ENCODE measurements at places on chromosomes 3 and 15.

GRCh38 chr3:72065236-72065635 lies 280.3 kb upstream of the PROK2 start:
- DNase-seq = no peak

DNA sequence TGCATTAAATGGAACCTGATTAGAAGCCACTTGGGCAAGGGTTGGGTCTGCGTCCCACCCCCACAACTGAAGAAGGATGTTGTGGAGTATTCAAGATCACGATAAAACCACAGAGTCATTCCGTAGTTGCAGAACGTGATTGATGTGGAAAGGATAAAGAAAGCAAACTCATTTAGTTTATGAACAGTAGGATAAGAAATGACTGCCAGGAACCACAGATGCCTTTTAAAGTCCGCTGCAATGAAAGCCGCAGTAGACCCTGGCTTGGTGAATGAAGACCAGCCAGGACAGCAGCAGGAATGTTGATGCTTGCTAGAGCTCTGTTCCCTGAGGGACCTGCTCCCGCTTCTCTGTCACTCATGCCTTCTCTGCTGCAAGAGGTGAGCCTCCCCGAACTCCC lies 111.5 kb downstream of the GABRG3 start:
- DNase-seq = no peak

DNA sequence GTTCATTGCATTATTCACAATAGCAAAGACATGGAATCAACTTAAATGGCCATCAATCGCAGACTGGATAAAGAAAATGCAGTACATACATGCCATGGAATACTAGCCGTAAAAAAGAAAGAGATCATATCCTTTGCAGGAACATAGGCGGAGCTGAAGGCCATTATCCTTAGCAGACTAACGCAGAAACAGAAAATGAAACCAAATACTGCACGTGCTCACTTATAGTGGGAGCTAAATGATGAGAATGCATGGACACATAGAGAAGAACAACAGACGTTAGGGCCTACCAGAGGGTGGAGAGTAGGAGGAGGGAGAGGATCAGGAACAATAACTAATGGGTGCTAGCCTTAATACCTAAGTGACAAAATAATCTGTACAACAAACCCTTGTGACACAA lies 57.9 kb downstream of the RASA2 start:
- no peak for DNase-seq

DNA sequence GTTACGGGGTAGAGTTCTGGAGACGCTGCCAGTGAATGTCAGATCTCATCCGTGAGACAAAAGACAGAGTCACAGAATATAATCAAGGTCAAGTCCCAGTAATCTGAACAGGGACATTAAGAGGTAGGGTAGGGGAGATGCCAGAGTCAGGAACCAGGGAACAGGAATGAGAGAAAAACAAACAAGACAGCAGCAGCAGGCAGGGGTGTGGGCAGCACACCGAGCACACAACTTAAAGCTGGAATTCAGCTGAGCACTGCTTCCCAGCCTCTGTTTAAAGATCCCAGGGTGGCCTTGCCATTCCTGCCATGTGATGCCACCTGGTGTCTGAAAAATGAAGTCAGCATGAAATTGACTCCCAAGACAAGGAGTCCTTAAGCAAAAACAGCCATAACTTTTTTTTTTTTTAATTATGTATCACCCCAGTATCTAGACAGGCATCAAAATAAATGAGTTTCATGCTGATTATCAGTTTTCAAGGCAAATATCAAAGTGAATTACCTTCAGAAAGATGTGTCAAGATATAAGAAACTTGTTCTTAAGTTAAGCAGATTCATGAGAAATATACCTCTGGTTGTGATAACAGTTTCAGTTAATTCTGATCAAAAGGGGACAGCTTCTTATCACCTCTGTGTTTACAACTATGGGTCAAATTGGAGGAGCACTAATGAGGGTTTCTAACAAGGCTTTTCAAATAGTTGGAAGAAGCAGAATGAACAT lies 203.7 kb downstream of the SLC9A9 start:
- peak; percentile 13 for DNase-seq

GRCh38 chr15:82900511-82901060 lies 51.9 kb downstream of the HOMER2 start:
- DNase-seq = no peak

GRCh38 chr15:64845831-64846595 lies 4.3 kb downstream of the PLEKHO2 start:
- no peak for DNase-seq

- no peak for DNase-seq
These were observed 30.2 kb downstream of the BCL2L10 start for GRCh38 chr15:52082197-52083036.

DNA sequence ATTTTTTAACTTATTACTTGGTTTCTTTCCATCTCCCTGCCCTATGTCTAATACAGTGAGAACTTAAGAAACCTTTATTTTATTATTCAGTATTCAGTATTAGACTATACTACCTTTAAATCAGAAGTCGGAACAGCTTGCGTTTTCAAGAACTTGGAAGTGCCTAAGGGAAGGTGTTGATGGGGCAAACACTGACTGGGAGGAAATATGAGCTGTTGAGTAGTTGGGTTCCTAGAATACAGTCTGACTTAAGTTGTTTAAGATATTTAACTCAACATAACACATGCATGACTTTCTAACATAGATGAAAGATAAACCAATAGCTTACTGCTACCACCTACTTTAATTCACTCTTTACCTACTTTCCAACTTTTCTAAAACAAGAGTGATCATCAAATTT lies 1048.1 kb downstream of the ROBO2 start:
- DNase-seq = no peak

DNA sequence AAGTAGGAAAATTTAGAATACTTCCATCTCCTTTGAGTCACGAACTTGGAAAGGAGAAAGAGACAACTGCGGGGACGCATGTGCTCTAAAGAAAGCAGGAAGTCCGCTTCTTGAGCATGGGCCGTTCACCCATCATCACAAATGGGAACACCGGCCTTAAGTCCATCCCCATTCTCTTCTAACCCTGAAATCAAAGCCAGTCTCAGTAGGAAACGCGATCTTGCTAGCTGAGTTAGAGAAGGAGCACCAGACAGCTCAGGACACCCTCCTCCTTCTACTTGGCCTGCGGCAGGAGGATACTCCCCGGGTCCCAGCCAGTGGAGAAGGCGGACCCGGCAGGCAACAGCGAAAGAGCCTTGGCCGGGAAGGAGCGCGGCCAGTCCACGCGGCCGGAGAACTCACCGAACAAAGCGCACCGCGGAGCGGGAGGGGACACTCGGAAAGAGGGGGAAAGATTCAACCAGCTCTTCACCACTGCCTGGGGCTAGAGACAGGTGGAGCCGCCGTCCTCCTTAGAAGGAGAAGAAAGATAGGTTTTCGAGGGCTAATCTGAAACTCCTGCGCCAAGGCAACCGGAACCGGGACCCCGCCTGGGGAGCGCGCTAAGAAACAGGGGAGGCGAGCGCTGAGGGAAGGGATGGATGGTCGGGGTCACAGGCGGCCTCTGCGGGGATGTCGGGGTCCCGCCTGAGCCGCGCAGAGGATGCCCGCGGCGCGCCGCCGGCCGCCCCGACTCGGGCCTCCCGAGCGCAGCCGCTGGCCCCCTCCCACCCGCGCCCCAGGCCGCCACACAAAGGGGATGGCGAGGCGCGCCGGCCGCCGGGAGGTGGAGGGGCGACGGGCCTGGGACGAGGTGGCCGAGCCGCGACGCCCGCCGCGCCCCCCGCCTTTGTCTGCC lies 818 bp downstream of the SLC4A7 start:
- DNase-seq = peak; percentile 57

DNA sequence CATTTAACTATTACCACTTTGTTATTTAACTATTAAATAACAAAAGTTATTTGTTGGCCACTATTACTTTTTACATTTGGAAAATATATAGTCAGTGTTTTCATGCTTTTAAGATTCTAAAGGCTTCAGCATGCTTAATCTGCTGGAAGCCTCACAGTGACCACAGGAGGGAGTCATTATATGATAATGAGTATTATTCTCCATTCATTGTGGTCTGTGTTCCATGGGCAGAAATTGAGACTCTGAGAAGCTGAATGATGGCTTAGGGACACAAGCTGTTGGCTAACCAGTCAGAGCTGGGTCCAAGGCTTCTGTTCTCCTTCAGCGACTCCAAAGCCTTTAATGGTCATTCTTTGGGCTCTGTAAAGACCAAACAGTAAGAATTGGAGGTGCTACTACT lies 64.7 kb downstream of the BFSP2 start:
- DNase-seq = no peak

GRCh38 chr3:15647611-15648167 lies 46.1 kb downstream of the BTD start:
- no peak for DNase-seq

DNA sequence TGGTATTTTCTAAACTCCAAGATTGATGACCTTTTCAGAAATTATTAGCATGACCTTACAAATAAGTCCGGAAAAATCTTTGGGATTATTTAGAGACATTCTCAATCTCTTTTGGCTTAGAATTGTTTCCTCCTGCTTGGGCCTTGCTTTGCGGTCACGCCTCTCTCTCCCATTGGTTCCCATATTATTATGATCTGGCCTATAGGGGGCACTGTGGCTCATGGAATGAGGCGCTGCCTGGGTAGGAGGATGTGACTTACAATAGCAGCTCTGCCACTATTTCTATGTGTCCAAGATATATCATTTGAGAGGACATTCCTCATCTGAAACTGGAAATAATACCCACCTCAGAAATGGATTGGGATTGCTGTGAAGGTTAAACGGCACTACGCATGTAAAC lies 464.9 kb downstream of the MFSD1 start:
- DNase-seq = peak; percentile 20

- no peak for DNase-seq
These were observed 4.5 kb downstream of the CGNL1 start for GRCh38 chr15:57380854-57381253.

- DNase-seq = no peak
These were observed 114.3 kb downstream of the OXSM start for GRCh38 chr3:25904206-25904605.

- DNase-seq = no peak
These were observed 7.7 kb downstream of the CCDC54 start for GRCh38 chr3:107384907-107385306.

GRCh38 chr15:89972085-89972484 lies 29.0 kb upstream of the ZNF710 start:
- DNase-seq = no peak

- DNase-seq = no peak
These were observed 46.7 kb upstream of the CCDC50 start for GRCh38 chr3:191282251-191283185.

GRCh38 chr15:84872009-84872910 lies 12.2 kb upstream of the SLC28A1 start:
- no peak for DNase-seq

DNA sequence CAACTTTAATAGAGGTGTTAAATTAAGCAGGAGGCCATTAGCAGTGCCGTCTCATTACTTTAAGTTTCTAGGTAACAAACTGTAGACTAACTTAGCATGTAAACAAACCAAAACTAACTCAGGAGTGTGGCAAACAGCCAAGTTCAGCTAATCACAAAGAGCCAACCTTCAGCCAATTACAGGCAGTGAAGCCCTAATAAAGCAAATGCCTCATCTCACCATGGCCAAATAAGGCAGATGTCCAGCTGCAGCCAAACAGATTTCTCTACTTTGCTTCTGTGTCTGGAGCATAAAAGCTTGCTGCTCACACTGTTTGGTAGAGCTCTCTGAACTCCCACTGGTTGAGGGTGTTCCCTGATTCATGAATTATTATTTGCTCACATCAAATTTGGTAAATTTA lies 835.4 kb upstream of the GBE1 start:
- no peak for DNase-seq

GRCh38 chr15:88802991-88803240 lies 320 bp upstream of the ACAN start:
- DNase-seq = no peak

DNA sequence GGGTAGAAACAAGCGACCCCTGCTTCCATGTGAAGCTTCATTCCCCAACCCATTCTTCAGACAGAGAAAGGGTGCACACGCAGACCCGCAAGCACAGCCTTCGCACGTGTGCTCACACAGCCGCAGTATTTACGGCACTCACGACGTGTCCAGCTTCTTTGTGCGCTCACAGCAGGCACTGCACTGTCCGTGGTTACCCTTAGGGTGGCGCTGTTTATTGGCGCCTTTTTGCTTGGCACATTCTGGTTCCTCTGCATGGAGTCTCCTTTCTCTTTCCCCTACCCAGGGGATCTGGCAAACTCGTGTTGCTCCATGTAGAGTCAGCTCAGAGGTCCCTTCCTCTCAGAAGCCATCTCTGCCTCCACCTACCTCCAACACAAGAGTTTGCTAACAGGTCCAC lies 115.1 kb downstream of the SLCO3A1 start:
- DNase-seq = no peak

DNA sequence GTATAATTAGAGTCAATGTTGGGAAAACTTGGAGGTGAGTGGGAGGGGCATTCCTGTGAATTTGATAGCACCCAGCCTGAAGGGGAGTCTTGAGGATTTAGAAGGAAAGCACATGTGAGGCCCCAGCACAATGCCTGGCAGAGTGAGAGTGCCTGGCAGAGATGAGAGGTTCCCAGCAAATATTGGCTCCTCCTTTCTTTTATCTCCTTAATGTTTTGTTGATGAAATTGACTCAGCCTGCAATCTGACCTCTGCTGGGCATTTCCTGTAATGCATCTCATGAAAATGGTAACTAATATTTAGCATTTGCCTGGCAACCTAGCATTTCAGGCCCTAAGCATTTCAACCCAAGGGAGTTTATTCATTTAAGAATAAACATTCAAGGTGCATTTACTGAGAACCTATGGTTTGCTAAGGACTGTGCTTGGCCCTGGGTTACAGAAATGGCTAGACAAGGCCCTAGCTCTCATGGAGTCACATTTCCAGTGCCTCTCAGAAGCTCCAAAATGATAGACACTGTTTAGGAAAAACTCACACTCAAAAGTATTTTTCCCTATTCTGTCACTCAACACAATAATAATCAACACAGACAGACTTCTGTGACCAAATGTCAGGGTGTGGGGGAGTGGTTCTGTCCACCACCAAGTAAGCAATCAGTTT lies 19.0 kb downstream of the PDHB start:
- DNase-seq = no peak

DNA sequence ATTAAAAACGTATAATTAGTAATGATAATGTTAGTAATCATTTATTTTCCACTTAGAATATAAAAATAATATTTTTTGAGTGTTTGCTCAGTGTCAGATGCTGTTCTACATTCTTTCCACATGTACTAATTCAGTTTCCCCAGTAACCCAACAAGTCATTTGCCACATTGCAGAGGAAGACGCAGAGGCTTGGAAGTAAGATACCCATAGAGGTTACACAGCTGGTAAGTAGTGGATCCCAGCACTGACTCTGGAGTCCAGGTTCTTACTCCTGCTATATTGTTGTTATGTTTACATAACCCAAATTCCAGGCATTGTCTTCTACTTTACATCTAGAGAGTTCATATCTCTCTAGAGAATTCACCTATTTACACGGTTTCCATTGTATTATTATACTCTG lies 48.2 kb upstream of the MYO5C start:
- DNase-seq = no peak

DNA sequence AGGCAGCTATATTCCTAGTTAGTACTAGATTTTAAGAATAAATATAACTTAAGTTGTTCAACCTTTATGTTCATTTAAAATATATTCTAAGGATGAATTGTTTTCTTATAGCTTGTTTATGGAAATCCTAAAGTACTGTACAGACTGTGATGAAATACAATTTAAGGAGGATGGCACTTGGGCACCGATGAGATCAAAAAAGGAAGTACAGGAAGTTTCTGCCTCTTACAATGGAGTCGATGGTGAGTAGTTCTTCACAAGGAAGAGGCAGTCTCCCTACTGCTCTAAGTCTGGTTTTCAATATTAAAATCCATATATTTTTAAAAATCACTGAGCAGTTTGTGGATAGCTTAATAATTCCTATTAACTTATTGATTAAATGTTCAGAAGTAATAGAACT lies 29.6 kb downstream of the CALML4 start:
- no peak for DNase-seq
